ENCODE measurements at places on chromosomes 12 and 14. TPM values are rescaled to one million over a fixed set of nuclear protein-coding genes. Genes with fewer than 3 reads are reported as not detected.

MYH6 gene
- total RNA-seq: 0.65 TPM

- DNase-seq: no peak
These were observed 177.0 kb upstream of the TBX3 start for GRCh38 chr12:114860969-114861368.

- DNase-seq: no peak
These were observed 21.7 kb upstream of the TCL1B start for GRCh38 chr14:95664546-95664945.

- DNase-seq: peak; percentile 12
These were observed 41.6 kb upstream of the CAPRIN2 start for GRCh38 chr12:30796313-30796780.

TMEM30B gene
- 2.2 TPM for total RNA-seq

DNA sequence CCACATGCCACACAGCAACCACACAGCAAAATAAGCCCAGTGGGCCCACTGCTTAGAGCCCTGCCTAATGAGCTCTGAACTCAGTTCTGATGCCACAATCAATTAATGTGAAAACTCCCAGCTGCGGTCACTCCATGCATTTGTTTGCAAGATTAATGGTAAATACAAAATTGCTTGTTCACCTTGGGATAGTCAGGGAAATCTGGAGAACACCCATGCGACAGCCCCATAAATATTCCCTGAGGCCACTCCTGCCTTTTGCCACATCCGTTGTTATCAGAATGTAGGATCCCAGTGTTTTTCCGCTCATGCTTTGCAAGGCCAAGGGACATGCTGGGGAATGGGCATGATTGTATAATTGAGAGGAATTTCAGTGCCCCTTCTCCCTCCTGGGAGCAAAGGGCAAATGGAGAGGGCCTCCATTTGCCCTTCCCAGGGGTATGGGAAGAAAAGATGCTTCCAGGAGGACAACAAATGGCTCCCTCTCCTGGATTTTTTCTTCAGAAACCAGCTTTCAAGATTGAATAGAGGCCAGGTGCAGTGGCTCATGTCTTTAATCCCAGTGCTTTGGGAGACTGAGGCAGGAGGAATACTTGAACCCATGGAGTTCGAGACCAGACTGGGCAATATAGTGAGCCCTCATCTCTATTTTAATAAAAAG is 30.8 kb upstream of the CMKLR1 start:
- DNase-seq: no peak

DNA sequence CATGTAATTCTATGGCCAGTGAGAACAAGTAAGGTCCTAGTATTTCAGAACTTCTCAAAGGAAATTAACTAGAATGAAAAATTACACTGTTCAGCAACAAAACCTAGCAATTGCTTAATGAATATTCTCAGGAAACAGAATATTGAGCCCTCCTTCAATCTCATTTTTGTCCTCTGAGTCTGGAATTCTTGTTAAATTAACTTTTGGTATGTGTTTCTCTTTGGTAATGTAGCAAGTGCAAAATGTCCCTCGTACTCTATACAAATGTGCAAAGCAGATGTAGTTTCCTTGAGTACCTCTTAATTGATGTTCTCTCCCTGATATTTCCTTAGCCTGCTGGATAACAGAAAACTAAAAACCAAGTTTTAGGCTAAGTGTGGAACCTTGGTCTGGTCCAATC is 190.8 kb upstream of the CNOT2 start:
- DNase-seq: no peak

All from activated T-cell treated with anti-CD3 and anti-CD28 coated beads, Interleukin-2, amount 50 U/mL, for 72 hours (primary cell).